ENCODE measurements at places on chromosomes 12 and 14.

DNA sequence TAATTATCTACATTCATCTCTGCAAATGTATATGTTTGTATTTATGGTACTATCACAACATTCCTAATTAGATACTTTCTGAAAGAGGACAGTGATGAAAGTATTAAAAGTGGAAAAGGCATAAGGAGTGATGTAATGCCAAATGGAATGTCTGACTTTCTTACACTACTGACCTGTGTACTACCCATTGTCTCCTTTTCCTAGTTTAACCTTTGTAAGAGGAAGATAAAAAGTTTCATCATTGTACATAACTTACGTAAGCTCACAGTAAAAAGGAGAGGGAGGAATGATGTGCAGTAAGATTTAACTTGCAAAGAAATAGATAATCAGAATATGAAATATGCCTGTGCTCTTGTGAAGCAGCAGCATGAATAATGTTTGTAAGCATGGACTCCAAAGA is 55.9 kb downstream of the SOX5 start:
- DNase-seq, result no peak
- H3K27ac ChIP-seq, result no peak overlapping the region
- no peaks in the 10 kb centered on the region for H3K27me3 ChIP-seq
- no peaks in the 10 kb centered on the region for H3K36me3 ChIP-seq
- H3K4me1 ChIP-seq, result no peaks in the 10 kb centered on the region

DNA sequence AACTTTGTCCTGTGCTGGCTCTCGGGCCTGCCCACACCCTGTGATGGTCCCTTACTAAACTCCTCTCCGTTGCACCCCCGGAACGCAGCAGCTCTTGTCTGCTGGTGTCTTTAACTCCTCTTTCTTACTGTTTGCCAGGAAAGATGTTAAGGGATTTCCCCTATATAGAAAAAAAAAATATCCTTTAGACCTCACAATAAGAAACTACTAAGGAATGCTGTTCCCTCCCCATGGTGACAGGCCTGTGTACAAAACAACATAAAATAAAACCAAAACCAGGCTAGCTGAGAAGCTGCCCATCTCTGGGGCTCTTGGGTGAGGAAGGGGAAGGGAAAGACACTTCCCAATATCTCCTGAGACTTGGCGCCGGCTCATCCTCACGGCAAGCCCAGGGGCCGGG is 95.4 kb downstream of the CHGA start:
- peaks cover 14% of the 10 kb centered on the region for H3K4me1 ChIP-seq
- H3K36me3 ChIP-seq, result peaks cover 5% of the 10 kb centered on the region
- H3K27me3 ChIP-seq, result no peaks in the 10 kb centered on the region
- DNase-seq, result no peak
- no peak overlapping the region for H3K27ac ChIP-seq

- no peak overlapping the region for H3K27ac ChIP-seq
- H3K4me1 ChIP-seq, result no peaks in the 10 kb centered on the region
Measured at GRCh38 chr12:2138871-2139308, 86.1 kb downstream of the CACNA1C start.

- H3K27ac ChIP-seq, result no peak overlapping the region
- H3K27me3 ChIP-seq, result peaks cover 10% of the 10 kb centered on the region
- H3K36me3 ChIP-seq, result no peaks in the 10 kb centered on the region
- DNase-seq, result no peak
- peak overlapping the region; percentile 37 for H3K4me3 ChIP-seq
Measured at GRCh38 chr12:52037248-52037861, 13.9 kb upstream of the NR4A1 start.

DNA sequence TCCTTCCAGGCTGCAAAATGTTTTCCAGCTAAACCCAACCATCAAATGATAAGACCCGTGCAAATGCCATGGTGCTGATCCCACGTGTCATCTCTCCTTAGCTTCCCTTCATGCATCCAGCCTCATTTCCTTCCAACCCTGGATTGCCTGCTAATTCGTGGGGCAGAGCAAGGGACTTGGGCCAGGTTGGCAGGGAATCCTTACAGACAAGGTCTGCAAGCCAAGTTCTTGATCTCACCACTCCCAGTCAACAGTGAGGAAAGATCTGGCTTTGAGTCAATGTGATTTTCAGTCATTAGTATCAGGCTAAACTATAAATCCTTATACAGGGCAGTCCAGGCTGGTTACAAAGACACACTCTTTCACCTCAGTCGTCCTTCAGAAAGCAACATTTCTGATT is 150.9 kb downstream of the ANO2 start:
- H3K36me3 ChIP-seq, result no peaks in the 10 kb centered on the region
- no peak overlapping the region for H3K4me3 ChIP-seq
- DNase-seq, result no peak
- no peaks in the 10 kb centered on the region for H3K27me3 ChIP-seq
- H3K4me1 ChIP-seq, result no peaks in the 10 kb centered on the region
- no peak overlapping the region for H3K27ac ChIP-seq

- DNase-seq, result no peak
- H3K36me3 ChIP-seq, result no peaks in the 10 kb centered on the region
- no peak overlapping the region for H3K27ac ChIP-seq
- no peaks in the 10 kb centered on the region for H3K4me1 ChIP-seq
- H3K4me3 ChIP-seq, result no peak overlapping the region
- H3K27me3 ChIP-seq, result no peaks in the 10 kb centered on the region
Measured at GRCh38 chr14:68230950-68231717, 411.6 kb downstream of the RAD51B start.

DNA sequence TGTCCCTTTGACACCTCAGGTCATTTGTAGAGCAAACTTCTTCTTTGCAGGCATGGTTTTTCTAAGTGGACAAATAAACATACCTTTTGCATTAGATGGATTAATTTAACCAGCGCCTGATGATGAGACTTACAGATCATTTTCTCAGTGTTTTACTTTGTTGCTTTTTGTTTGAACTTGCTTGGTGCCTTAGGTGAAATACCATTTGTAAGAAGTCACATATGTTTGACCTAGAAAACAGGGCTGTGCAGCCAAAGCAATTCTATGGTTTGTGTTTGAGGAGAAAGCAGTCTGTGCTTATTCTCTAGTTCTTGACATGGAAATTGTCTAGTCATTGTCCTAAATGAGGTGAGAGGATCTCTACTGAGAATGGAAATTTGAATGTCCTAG is 111.1 kb downstream of the DIP2B start:
- H3K4me3 ChIP-seq, result no peak overlapping the region
- peaks cover 3% of the 10 kb centered on the region for H3K36me3 ChIP-seq

DNA sequence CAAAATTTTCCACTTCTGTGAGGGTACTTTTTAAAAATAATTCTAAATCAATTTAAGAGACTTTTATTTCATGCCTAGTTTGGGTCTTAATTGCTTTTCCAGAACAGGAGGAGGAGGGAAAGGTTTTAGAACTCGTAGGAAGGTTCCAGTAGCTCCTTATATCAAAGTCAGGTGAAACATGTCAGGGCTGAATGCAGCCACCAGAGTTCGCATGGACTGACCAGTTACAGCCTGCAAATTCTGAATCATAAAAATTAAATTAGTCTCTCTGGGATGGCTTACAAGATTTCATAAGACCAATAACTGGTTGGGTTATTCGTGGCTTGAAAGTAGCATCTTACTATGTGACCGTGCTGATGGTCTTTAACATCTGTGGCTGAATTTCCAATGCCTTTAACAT is 397 bp downstream of the BDKRB1 start:
- H3K27ac ChIP-seq, result no peak overlapping the region
- DNase-seq, result no peak
- H3K36me3 ChIP-seq, result no peaks in the 10 kb centered on the region
- no peak overlapping the region for H3K4me3 ChIP-seq

DNA sequence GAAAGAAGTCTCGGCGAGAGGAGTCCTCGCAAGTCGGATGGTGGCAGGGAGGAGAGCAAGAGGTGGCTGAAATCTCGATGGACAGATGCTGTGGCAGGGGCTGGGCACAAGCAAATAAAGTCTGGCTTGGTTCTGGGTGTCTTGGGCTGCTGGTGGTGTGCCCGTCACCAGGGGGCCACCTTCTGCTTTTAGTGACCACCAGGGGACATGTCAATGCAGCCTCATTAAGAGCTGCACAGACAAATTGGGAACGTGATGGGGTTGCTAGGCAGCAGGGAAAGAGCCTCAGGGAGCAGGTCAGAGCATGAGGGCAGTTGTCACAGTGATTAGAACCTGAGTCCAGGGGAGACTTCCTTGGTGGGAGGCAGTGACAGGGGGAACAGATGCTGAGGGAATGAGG is 44.0 kb downstream of the LRRC74A start:
- H3K27ac ChIP-seq, result no peak overlapping the region
- no peak for DNase-seq
- no peaks in the 10 kb centered on the region for H3K36me3 ChIP-seq
- H3K4me3 ChIP-seq, result no peak overlapping the region
- peaks cover 8% of the 10 kb centered on the region for H3K4me1 ChIP-seq

DNA sequence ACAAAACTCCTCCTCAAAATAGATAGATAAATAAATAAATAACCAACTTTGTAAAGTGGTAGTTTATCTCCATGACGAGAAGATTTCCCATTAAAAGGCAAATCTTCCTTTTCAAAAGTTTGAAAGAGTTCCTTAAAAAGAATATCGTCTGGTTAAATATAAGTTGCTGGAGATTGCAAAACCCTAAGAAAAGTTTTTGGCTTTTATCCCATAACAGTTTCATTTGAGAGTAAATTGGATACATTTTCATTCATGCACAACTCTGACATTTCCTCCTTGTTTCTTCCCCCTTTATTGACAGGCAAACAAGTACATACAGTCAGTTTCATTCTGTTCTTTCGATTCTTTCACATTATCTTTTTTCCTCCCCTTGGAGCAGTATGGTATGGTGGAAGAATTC is 45.4 kb upstream of the BTG1 start:
- no peak overlapping the region for H3K27ac ChIP-seq
- H3K4me3 ChIP-seq, result no peak overlapping the region
- DNase-seq, result no peak
- no peaks in the 10 kb centered on the region for H3K27me3 ChIP-seq

DNA sequence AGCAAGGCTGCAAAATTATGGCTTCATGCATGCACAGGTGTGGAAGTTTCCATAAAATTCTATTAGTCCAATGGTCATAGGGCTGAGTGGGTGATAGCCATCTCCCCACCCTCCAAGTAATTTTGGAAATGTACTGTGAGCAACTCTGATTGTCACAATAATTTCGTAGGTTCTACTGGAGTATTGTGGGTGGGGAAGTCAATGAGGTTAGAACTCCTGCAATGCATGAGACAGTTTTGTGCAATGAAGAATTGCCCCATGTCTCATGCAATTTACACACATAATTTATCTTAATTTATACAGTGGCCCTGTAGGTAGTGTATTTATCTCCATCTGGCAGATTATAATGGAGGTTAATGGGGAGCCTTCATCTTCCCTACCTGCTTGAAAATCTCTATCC is 20.5 kb downstream of the IFNG start:
- no peak overlapping the region for H3K4me3 ChIP-seq
- peaks cover 3% of the 10 kb centered on the region for H3K27me3 ChIP-seq
- no peak overlapping the region for H3K27ac ChIP-seq

GRCh38 chr14:67952786-67953185 is 133.2 kb downstream of the RAD51B start:
- no peak overlapping the region for H3K27ac ChIP-seq
- no peaks in the 10 kb centered on the region for H3K27me3 ChIP-seq
- no peak overlapping the region for H3K4me3 ChIP-seq
- DNase-seq, result no peak
- H3K36me3 ChIP-seq, result no peaks in the 10 kb centered on the region
- H3K4me1 ChIP-seq, result no peaks in the 10 kb centered on the region

DNA sequence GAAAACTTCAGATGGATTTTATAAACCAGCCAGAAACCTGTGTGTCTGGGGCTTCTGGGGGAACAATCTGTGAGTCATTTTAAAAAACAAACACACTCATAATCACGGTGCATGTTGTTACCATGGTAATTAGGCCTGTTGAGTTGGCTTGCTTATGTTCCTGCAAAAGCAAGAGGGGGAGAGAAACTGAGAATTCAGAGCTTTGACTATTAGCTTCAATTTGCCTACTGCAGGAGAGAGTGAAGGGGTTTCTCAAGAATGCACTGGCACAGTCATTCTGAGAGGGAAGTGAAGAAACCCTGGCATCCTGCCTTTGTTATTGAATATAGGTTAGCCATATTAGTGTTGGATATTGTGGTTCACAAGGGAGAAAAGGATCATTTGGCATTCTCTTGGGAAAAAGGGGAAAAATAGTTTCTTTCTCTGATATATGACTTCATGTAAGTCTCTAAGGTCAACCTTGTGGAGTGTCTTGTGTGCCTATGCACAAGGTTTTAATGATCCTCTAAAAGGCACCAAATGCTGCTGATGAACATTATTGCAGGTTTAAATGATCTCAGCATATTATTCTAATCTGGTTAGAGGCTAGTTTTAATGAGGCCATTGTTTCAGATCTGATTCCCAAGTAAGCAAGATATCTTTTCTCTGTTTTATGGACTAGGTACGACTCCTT is 12.9 kb downstream of the GNG2 start:
- H3K4me1 ChIP-seq, result peaks cover 36% of the 10 kb centered on the region
- H3K36me3 ChIP-seq, result peaks cover 9% of the 10 kb centered on the region
- H3K4me3 ChIP-seq, result no peak overlapping the region
- H3K27me3 ChIP-seq, result no peaks in the 10 kb centered on the region

DNA sequence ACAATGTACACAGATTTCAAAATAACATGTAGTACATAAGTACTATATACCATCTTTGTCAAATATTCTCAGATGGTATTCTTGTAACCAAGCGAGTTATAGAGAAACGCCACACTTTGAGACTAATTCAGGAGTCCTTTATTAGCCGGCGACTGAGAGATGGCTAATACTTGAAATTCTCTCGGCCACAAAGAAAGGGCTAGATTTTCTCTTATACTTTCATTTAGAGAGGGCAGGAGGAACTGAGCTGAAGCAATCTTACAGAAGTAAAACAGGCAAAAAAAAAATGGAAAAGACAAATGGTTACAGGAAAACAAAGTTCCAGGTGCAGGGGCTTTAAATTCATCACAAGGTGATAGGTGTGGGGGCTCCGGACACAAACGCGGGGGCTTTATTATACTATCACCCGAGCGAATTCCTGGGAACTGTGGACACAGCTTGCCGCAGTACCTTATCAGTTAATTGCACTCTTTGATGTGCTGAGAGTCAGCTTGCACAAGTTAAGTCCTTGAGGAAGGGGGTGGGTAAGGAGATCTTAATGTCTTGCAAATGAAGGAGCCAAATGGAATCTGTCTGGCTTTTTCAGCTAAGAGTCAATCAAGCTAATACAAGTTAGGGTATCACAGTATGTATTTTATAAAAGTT is 382.3 kb downstream of the KCNH5 start:
- H3K4me3 ChIP-seq, result no peak overlapping the region
- no peak for DNase-seq
- H3K4me1 ChIP-seq, result no peaks in the 10 kb centered on the region
- H3K36me3 ChIP-seq, result no peaks in the 10 kb centered on the region

GRCh38 chr12:113468365-113469223 is 3.1 kb downstream of the LHX5 start:
- no peaks in the 10 kb centered on the region for H3K36me3 ChIP-seq
- no peaks in the 10 kb centered on the region for H3K4me1 ChIP-seq
- no peak overlapping the region for H3K27ac ChIP-seq
- no peak for DNase-seq

GRCh38 chr12:53047221-53048032 is 2.4 kb upstream of the TNS2 start:
- DNase-seq, result peak; percentile 43
- peak overlapping the region; percentile 84 for H3K4me3 ChIP-seq
- H3K27ac ChIP-seq, result peak overlapping the region; percentile 76
- H3K36me3 ChIP-seq, result no peaks in the 10 kb centered on the region
- no peaks in the 10 kb centered on the region for H3K27me3 ChIP-seq

GRCh38 chr12:90335566-90335965 is 619.4 kb downstream of the CCER1 start:
- no peak overlapping the region for H3K27ac ChIP-seq
- H3K36me3 ChIP-seq, result no peaks in the 10 kb centered on the region
- no peaks in the 10 kb centered on the region for H3K4me1 ChIP-seq

GRCh38 chr14:58138714-58139482 is 13.1 kb downstream of the ARMH4 start:
- DNase-seq, result no peak
- no peaks in the 10 kb centered on the region for H3K4me1 ChIP-seq
- H3K36me3 ChIP-seq, result no peaks in the 10 kb centered on the region
- H3K27ac ChIP-seq, result no peak overlapping the region
- no peaks in the 10 kb centered on the region for H3K27me3 ChIP-seq

Data from T-cell (primary cell).